H54 (cell line): ENCODE measurements at places on chromosomes 13 and 19.

- DNase-seq = no peak
These were observed 106.6 kb downstream of the COL4A2 start for GRCh38 chr13:110413676-110414040.

- peak; percentile 100 for DNase-seq
These were observed at the start of gene DNAAF3 for GRCh38 chr19:55166530-55167268. TSS of gene DNAAF3 (minus strand) at chr19:55166613. CDS start at chr19:55166413, 200 bp downstream.

GRCh38 chr19:19324059-19324770 is 3.6 kb downstream of the MAU2 start:
- DNase-seq = no peak

- DNase-seq = no peak
These were observed 30.7 kb upstream of the NFIC start for GRCh38 chr19:3335431-3336350.

DNA sequence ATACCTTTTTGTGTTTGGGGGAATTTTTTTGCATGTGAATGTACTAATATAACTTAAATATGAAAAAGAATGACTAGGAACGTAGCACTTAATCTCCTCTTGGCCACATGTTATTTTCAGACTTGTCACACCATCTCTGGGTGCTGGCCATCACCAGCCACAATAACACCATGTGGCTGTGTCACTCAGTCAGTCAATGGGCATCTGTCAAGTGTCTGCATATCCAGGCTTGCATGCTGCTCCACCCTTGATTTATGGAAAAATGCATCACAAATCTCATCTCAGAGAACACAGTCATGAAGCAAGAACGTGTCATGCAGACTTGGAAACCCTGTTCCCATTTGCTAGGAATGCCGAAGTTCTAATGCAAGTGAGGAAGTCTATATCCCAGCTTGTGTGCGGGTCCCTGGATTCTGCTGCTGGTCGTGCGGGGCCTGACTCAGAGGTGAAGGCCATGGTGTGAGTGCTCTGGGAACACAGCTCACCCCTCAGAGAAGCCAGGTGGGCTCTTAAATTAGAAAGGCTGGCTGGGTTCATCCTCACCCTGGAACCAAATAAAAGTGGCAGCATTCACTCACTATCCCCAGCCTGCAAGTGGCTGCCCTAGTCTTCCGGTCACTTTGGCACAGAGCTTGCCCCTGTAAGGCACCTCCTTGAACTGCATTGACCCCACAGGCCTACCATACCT is 53.6 kb upstream of the ARHGEF7 start:
- no peak for DNase-seq

GRCh38 chr13:66967811-66968597 is 262.1 kb downstream of the PCDH9 start:
- DNase-seq = no peak

GRCh38 chr13:74026753-74027152 is 107.5 kb downstream of the KLF12 start:
- DNase-seq = no peak

- DNase-seq = no peak
These were observed 131.7 kb downstream of the ATP11A start for GRCh38 chr13:112821340-112822055.

GRCh38 chr13:90068658-90069057 is 1278.8 kb upstream of the MIR17HG start:
- DNase-seq = no peak

DNA sequence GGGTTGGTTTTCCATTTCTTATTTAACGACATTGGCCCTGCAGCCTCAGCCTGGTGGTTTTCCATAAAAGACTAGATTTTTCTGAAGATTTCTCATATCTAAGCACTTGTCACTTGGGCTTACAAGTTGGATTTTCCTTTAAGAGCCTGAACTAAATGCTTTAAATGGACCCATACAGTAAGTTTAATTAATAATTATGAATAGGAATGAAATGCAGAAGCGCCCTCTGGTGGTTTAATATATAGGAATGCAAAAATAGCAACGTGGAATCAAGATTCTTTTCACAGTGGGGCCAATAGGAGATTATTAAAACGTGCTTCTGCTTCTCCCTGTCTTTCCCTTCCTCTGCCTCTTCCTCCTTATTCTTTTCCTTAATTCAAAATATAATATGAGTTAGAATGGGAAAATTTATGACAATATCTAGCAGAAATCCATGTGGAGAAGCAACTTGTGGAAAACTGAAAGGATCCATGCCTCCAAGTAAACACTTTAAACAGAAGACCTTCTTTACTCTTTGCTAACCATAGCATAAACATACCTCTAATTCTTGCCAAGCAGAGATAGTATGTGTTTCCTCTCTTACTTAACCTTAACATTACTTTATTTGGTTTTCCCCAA is 324.0 kb downstream of the GPC5 start:
- DNase-seq = peak; percentile 4

GRCh38 chr13:45119469-45119990 is 780 bp upstream of the GTF2F2 start:
- peak; percentile 22 for DNase-seq
